ENCODE measurements at places on chromosomes 4 and X.

GRCh38 chrX:69144838-69145680 lies 20.2 kb downstream of the PJA1 start:
- DNase-seq = no peak

GRCh38 chrX:97070346-97070745 lies 186.6 kb downstream of the RPA4 start:
- no peak for DNase-seq

- no peak for DNase-seq
These were observed 76.7 kb upstream of the AP1S2 start for GRCh38 chrX:15931362-15931761.

- no peak for DNase-seq
These were observed 245.1 kb downstream of the PPP3CA start for GRCh38 chr4:101102114-101102742.

- no peak for DNase-seq
These were observed 55.9 kb downstream of the EIF4E start for GRCh38 chr4:98873059-98873458.

All from stimulated activated CD4-positive, alpha-beta T cell treated with anti-CD3 and anti-CD28 coated beads, TNF-alpha, amount 100 ng/mL, for 48 hours (primary cell).